ENCODE measurements at places on chromosomes 4 and X. TPM values are rescaled to one million over a fixed set of nuclear protein-coding genes. Genes with fewer than 3 reads are reported as not detected.
A peak's percentile ranks its signal among the peaks of the same experiment; 100 is the strongest.

DNA sequence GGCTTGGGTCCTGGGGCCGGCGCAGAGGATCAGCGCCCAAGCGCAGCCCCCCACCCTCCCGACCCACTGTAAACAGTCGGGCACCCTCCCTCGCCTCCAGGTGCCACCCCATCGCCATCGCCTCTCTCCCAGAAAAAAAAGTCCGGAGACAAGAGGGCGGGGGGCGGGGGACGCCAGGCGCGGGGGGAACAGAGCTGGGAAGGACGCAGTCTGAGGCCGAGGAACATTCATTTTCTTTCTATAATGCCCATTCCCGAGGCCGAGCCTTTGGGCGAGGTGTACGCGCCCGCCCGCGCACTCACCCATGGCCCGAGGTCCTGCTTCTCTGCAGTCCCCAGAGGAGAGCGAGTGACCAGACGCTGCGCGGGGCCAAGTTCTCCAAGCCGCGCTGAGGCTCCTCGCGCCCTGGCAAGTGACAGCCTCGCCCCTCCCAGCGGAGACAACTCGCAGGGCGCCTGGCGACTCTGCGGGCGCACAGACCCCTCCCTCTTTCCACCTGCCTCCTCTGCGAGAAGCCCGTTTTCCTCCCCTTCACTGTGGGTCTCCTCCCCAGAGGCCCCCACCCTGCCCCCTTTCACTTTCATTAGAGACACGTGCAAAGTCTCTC lies 63.5 kb upstream of the WDR17 start:
- peak; percentile 18 for DNase-seq

GRCh38 chrX:153865321-153865580 lies 20.7 kb downstream of the L1CAM start:
- no peak for DNase-seq

- DNase-seq: no peak
Observed at GRCh38 chrX:15072259-15072658, 197.6 kb downstream of the ASB9 start.

DNA sequence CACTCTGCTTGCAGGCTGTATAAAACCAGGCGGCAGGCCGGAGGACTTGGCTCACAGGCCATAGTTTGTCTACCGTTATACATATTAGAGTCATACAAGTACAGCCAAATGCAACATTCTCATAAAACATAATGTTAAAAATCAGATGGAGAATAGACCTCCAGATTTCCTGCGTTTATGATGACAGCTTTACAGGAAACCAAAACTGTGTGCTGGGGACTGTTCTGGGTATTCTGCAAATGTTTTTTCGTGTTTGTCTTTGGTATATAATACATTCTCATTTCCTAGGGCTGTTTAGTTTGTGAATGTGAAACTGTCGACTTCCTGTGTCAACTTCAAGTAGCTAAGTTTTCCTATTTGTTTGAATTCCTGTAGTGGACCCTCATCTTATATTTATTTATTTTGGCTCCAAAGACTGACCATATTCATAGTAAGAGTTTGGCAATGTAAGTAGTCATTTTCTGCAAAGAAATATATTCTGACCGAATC lies 79.5 kb upstream of the FAM9C start:
- no peak for DNase-seq

DNA sequence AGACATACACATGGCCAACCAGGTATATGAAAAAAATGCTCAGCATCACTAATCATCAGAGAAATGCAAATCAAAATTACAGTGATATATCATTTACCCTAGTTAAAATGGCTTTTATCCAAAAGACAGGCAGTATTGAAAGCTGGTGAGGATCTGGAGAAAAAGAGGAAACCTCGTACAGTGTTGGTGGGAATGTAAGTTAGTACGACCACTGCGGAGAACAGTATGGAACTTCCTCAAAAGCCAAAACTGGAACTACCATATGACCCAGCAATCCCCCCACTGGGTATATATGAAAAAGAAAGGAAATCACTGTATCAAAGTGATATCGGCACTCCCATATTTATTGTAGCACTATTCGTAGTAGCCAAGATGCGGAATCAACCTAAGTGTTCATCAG lies 23.4 kb downstream of the ABHD18 start:
- DNase-seq: no peak

- no peak for DNase-seq
Observed at GRCh38 chr4:149343614-149344013, 472.0 kb downstream of the IQCM start.

- DNase-seq: no peak
Observed at GRCh38 chr4:8687083-8687482, 94.5 kb downstream of the CPZ start.

DNA sequence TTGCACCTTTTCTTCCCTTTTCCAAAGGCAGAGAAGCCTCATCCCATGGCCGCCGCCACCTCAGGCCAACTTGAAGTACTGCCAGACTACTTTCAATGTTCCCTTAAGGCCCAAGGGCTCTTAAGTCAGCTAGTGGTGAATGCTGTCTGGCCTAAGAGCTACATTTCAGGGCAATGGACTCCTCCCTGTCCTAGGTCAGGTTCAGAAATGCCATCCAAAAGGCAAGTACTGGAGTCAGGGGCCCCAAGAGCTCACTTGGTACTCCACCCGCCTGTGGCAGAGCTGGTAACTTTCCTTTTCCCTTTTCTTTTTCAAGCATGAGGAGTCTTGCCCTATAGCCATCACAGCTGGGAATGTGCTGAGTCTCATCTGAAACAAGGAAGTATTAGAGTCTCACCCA lies 327.1 kb downstream of the NAP1L3 start:
- no peak for DNase-seq

DNA sequence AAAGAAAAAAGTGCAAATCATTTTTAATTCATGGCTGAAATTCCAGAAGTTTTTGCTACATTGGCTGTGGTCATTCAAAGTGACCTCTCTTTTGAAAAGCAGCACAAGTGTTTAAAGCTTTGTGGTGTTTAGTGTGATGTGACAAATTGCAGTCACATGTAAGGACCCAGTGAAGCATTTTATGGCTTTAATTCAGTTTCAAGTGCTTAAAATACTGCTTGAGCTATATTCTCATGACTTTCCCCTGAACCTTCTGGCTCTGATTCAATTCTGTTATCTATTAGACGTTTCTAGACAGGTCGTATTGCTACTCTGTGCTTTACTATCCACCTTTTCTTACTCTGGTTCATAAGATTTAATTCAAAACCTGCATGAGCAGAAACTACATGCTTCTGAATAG lies 105.8 kb downstream of the FAT4 start:
- DNase-seq: no peak

DNA sequence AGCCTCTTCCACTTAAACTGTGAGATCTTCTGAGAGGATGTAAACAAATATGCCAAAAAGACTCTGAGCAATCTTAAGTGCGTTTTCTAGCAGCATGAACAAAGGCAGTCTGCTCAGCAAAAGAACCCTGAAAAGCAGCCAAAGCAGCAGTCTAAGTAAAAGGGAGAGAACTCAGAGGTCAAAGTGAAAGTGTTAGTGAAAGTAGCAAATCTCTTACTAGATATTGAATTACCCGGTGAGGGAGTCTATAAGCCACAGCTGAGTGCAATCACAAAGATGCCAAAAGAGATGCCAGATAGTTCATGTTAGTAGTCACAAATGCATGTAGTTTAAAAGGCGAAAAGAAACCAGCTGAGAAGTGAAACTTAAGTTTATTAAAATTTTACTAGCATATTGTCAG lies 7.9 kb upstream of the GNRHR start:
- no peak for DNase-seq

DNA sequence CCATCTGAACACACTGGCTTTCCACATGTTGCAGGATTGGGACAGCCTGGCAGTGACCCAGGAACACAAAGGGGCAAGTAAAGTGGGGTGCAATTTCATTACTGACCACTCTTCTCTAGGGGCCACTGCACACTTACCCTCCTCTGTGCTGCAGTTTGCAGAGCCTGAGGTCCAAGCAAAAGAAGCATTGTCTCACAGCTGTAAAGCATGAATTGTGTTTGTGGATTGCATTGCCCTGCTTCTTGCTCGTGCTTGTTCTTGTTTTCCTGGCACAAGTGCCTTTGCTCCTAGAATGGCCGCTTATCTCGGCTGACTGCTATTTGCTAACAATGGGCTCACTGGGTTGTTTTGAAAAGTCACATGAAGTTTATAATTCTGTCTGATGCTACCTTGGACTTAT lies 209.1 kb upstream of the JADE1 start:
- no peak for DNase-seq

DNA sequence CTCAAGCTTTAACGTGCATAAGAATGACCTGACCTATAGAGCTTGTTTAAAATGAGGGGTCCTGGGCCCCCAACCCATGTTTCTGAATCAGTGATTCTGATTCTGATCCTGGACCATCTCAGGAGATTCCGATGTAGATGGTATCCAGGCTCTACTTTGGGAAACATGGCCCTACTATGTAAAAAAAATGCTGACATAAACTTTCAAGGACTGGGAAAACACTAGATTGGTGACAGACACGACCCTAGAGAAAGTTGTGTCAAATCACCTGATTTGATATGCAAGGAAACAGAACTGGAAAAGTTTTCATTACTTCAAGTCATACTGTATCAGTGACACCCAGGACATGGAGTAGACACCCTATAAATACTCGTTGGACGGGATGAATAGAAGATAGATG lies 328.5 kb downstream of the HNRNPD start:
- DNase-seq: no peak

- DNase-seq: no peak
Observed at GRCh38 chr4:119125931-119126330, 9.7 kb upstream of the MYOZ2 start.

- DNase-seq: no peak
Observed at GRCh38 chr4:118883861-118884260, 4.8 kb upstream of the SYNPO2 start.

DNA sequence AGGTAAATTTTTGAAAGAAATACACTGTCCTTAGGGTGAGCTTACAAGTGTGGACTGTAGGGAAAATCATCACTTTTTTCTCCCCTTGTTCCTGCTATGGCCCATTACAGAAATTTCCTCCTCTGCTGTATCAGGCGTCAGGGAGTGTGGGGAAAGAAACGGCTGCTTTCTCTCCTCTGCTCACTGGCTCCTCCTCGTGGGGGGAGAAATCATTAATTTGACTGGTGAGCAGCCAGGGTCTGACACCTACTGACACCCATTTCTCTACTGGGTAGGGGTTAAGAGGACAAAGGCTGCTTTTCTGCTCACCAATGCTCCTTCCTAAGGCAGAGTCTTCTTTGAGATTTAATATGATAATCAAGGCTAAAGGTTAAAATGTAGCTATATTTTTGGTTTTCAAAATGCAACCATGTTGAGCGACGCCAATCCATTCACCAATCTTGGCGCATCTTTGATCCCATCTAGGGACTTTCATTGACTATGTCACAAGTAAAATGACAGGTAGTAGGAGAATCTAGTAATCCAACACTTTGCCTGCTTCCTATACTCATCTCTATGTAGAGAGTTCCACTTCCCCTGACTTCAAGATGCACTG lies 25.1 kb downstream of the SETD7 start:
- peak; percentile 13 for DNase-seq

GRCh38 chr4:115219315-115219860 lies 106.0 kb upstream of the NDST4 start:
- no peak for DNase-seq

DNA sequence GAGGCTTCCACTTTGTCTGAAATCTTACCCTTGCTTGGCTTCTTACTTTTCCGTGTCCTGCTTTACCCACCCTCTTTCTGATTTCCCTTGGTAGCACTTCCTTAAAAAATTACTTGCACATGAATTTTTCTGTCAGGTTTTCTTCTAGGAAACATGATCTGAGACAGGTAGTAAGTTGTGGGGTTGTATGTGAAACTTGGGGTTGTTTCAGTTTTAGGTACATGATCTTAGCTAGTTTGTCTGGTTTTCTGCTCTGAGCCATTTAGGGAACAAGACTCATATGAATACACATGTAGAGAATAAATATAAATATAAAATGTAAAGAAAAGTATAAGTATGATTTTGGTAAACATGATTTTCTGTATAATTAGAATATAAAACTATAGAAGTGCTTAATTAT lies 17.4 kb upstream of the ARMCX2 start:
- DNase-seq: no peak

GRCh38 chr4:40177591-40177990 lies 19.2 kb upstream of the RHOH start:
- no peak for DNase-seq

GRCh38 chrX:11537141-11537540 lies 128.6 kb downstream of the ARHGAP6 start:
- no peak for DNase-seq

DNA sequence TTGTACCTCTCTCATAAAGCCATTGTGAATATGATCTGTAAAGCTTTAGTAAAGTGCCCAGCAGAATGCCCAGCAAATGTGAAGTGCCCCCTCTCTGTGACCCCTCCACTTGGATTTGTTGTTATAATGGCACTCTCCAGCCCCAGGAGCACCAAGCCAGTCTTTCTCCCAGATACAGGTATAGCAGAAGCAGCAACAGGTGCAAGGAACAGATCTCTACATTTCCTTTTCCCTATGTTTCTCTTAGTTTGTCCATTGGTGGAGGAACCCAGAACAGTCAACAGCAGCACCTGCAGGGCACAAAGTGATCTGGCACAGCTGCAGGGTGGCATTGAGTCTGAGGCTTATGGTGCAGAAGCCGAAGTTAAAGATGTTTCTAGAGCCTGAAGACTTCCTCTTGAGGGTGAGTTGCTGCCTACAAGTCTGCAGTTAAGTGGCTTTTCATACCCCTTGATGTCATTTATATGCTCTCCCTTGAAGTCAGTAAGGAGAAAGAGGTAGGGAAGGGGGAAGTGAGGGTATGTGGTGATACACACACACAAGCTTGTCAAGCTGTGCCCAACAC lies 16.1 kb upstream of the CXCL3 start:
- DNase-seq: no peak

DNA sequence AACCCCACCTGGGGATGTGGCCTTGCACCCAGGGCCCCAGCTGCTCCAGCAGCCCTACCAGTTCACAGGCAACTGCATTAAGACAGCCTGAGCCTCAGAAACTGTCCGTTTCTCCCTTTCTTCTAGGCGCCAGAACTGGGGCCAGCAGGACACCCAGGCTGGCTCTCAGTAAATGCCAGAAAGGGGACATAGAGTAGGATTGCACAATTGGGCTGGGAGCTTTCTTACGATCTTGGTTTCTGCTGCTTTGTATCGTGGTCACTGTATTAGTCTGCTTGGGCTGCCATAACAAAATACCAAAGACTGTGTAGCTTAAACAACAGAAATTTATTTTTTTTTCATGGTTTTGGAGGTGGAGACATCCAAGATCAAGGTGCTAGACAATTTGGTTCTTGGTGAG lies 48.4 kb downstream of the NALF2 start:
- no peak for DNase-seq

- no peak for DNase-seq
Observed at GRCh38 chrX:39688576-39689375, 409.0 kb downstream of the BCOR start.

The EOLA2 gene
- 26.4 TPM for total RNA-seq

The N4BP2 gene
- total RNA-seq: 7.0 TPM

The CHM gene
- total RNA-seq: 17.1 TPM

The HDAC8 gene
- total RNA-seq: 24.1 TPM

The RAB39B gene
- total RNA-seq: 0.10 TPM
